ENCODE measurements at places on chromosomes 1 and 21.

DNA sequence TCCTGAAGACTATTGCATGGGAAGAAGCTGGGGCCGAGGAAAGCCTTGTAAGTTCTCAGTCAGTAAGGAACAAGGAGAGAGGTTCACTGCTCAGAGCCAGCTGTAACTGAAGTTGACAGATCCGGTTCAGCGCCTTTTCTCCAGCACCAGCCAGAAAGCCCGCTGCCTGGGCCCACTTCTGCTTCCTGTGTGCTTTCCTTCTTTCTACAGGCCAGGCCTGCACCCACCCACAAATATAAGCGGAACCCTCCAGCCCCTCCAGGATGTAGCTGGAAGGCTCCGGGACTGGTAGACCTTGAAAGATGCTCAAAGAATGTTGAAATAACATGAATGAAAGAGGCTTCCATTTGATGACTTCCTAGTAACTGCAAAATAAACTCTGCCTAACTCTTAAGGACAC, 38.8 kb downstream of the PARP1 start:
- no peak for DNase-seq

DNA sequence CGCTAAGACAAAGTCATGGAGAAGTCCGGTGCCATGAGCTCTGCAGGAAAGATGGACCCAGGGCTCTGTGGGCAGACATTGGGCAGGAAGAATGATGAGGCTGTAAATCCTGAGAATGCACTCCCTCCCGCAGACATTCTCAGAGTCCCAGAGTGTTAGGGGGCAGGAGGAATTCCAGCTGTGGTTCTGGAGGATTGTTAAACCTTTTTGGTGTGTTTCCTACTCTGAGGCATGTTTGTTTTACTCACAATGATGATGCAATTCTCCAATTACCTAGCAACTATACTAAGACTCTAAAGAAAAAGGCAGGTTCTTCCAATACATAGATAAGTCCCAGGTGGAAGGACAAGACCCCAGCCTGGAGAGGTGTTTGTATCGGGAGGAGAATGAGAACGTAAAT, 2.8 kb upstream of the CAPN9 start:
- no peak for DNase-seq

DNA sequence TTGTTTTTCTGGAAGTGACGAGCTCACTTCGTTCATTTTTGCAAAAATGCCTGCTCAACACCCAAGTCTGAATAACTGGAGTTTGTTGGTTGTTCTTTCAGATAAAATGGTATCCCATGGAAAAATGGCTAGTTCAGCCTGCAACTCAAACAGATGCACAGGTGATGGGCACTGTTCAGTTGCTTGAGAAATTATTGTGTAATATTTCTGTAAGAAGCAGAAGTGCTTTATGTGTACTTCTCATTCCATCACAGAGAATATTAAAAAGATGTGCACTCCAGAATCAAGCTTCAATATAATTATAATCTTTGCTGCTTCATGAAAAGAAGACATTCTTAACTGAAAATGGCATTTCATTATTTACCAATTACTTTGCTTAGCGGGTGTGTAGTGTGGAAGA, 9.1 kb downstream of the SYT2 start:
- DNase-seq = no peak

GRCh38 chr1:54809496-54810074, 8.5 kb upstream of the TTC22 start:
- DNase-seq = no peak

DNA sequence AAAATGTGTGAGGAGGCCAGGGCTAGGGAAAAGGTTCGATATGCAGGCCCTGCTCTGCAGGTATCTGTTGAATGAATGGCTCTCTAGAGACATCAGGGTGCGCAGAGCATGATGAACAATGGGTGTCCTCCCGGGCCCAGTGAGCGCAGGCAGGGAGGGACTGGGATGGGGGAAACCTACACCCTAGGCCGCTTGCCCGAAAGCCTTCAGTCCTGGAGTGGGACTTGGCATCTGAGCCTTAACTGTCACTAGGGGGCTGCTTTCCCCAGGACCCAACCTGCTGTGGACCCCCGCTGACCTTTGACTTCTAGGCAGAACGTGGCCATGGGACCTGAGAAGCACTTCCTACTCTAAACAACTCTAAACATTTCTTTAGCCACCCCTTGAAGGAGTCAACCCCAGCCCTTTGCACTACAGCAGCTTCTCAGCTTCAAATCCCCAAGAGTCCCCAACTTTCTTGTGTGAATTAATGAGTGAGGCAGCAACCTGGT, 444 bp upstream of the MAP3K6 start:
- no peak for DNase-seq
